T follicular helper cell (primary cell): ENCODE measurements at places on chromosomes 5 and 9.

GRCh38 chr5:123478546-123478945 is 33.4 kb upstream of the CSNK1G3 start:
- no peak for DNase-seq

DNA sequence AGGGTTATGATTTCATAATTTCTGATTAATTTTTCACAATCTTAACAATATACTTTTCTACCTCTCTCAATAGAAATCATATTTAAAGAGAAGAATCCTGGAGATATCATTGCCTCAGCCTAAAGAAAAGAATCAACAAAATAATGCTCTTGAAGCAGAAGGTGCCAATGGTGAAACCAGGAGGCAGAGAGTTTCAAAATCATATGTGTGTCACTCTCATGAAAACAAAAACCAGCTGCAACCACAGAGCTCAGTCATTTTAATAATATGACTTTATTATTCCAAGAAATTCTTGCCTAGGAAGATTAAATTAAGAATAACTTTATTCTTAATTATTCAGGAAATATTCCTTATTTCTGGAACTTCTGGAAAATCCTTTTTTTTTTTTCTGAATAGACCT is 266.8 kb upstream of the ACTBL2 start:
- no peak for DNase-seq

- DNase-seq = no peak
These were observed 137.5 kb upstream of the TUT7 start for GRCh38 chr9:86491468-86492266.

DNA sequence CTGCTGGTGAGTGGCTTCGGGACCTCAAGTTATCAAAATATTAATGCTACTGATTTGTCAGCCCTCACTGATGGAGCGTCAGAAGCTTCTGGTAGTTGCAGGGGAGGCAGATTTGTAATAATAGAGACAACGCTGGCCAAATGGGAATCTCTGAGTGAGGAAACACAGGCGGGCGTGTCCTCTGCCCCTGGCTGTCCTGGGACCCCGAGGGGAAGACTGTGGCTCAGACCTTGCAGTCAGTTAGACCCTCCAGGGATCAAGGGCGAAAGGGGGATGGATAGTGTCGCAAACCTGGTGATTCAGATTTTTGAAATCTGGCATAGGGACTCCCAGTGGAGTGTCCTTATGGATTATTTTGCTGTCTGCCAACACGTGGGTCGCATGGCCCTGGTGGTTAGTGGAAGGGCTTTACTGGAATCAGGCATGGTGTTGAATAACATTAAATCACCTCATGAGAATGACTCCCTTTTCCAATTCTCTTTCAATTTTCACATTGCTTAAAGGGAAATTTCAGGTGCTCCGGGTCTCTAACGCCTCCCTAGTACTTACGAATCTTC is 35.1 kb upstream of the NTNG2 start:
- no peak for DNase-seq

DNA sequence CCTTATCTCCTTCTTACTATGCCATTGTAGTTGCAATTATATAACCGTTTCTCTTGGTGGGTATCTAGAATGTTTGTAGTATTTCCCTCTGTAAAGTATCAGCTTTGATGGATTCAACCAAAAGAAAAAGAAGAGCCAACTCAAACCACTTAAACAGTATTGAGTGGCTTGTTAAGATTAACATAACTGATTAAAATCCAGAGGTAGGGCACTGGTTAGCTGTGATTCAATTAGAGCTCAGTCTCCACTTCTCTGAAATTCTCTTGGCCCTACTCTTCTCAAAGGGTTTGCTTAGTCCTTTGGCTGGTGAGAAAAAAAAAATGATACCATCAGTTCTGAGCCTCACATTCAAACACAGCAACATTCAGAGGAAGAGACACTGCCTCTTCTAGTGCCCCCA is 37.0 kb downstream of the TYRP1 start:
- DNase-seq = no peak

DNA sequence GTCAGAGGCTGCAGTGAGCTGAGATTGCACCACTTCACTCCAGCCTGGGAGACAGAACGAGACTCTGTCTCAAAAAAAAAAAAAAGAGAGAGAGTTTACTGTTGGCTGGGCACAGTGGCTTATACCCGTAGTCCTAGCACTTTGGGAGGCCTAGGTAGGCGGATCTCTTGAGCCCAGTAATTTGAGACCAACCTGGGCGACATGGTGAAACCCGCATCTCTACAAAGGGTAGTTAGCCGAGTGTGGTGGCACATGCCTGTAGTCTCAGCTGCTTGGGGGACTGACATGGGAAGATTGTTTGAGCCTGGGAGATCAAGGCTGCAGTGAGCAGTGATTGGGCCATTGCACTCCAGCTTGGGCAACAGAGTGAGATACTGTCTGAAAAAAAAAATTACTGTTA is 12.6 kb downstream of the HABP4 start:
- DNase-seq = no peak

- no peak for DNase-seq
These were observed 24.0 kb downstream of the TMOD1 start for GRCh38 chr9:97525451-97525850.

DNA sequence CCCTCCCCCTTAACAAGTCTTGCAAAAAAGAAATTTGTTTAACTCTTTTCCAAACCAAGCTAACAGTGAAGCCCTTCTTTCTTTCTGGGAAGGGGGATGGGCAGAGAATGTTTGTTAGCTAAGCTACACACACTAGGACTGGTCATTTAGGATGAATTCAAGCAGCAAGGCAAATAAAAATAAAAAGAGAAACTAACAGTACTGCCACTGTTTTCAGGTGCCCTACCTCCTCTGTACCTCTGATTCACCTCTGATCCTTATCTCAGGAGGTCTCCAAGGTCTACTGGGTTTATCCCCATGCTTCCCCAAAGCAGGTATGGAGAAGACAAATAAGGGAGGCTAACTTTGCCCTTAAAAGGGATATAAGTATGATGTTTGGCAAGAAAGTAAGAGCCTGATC is 52.9 kb downstream of the ELL2 start:
- DNase-seq = no peak

DNA sequence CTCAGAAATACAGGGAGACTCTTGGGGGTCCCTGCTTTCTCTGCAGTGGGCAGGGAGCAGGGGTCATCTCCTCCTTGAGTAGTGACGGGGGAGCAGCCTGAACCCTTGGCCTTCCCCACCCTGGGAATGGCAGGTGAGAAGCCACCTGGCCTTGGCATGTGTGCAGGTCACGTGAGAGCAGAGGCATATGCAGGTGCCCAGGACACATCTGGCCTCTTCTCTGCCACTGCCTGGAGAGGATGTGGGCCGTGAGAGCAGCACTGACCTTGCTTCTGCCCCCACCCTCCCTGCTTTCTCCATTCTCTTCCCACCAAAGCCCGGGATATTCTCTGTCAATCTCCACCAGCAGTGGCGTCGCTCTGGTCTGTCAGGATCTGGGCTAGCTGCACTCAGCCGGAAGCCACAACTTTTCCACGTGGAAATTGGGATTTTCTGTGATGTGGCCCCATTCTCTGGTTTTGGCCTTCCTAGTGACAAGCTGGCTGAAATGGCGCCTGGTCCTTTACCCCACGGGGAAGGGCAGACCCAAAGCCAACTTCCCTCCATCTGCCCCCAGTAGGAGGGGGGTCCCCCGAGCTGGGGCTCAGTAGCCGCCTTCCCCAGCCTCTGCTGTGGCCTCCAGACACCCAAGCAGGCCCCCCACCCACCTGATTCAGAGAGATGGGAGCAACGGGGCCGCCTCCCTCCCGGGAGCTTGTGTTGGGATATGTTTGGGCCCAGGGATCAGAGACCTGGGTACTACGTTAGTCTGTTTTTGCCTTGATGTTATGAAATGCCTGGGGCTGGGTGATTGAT is 70.4 kb upstream of the FCN1 start:
- no peak for DNase-seq

DNA sequence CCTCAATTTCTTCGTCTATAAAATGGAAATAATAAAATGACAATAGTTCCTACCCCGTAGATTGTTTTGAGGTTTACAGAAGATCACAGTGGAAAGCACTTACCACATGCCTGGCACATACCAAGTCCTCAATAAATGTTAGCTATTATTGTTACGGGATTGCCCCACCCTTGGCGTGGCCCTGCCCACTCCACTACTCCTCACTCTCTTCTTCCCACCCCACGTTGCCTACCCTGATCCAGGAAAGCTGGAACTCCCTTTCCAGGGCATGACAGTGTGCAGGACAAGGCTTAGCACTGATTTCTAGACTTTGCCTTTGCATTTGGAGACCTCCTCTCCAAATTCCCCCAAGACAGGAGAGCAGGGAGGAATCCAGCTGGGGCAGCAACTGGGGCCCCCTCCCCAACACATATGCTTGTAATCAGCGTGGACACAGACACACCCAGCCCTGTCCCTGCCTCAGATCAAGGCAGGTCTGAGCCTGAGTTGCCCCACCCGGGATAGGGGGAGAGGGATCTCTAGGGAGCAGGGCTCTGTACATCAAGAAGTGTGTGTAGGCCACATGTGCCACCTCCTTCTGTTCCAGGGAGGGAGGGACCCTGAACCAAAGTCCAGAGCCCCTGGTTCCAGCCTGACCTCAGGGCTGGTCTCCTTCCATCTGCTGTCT is 6.7 kb downstream of the SLC4A9 start:
- DNase-seq = no peak

- DNase-seq = no peak
These were observed 107.1 kb upstream of the TAS2R1 start for GRCh38 chr5:9737265-9737664.

DNA sequence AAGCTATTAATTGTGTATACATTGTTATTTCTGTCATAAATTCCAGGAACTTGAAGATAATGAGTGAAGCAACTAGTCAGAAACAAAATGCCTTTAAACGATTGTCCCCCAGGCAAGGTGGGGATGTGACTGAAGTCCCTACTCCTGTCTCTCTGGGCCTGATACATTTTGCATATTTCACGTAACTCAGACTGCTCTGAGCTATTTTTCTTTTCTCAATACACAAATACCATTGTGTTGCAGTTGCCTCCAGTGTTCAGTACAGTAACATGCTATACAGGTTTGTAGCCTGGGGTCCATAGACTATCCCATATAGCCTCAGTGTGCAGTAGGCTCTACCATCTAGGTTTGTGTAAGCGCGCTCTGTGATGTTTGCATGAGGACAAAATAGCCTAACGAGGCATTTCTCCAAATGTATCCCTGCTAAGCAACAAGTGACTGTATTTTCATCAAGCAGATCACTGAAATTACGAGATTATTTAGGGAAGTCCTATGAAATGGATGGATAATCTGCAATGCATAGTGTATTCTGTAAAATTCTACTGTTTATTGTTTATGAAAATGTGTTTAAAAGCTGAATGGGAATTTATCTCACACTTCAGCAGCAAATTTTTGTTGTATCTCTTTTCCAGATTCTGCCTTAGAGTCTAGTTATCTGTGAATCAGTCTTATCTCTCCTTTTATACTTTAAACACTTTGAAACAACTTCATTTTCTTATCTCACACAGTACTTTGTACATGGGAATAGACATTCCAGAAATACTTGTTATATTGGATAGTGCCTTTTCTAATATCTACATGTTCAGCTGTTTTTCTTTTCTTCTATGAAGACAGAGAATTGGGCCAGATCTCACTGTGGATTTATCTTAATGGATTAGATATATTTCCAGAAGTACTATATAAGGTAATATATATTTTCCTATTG is 150.5 kb downstream of the CD180 start:
- DNase-seq = no peak

GRCh38 chr9:78725503-78725902 is 428.6 kb downstream of the PSAT1 start:
- DNase-seq = no peak

- no peak for DNase-seq
These were observed 22.8 kb upstream of the FCN1 start for GRCh38 chr9:134940236-134941208.

- DNase-seq = no peak
These were observed 175.6 kb downstream of the GABBR2 start for GRCh38 chr9:98533132-98533531.

GRCh38 chr9:13576101-13576500 is 296.6 kb upstream of the MPDZ start:
- no peak for DNase-seq

DNA sequence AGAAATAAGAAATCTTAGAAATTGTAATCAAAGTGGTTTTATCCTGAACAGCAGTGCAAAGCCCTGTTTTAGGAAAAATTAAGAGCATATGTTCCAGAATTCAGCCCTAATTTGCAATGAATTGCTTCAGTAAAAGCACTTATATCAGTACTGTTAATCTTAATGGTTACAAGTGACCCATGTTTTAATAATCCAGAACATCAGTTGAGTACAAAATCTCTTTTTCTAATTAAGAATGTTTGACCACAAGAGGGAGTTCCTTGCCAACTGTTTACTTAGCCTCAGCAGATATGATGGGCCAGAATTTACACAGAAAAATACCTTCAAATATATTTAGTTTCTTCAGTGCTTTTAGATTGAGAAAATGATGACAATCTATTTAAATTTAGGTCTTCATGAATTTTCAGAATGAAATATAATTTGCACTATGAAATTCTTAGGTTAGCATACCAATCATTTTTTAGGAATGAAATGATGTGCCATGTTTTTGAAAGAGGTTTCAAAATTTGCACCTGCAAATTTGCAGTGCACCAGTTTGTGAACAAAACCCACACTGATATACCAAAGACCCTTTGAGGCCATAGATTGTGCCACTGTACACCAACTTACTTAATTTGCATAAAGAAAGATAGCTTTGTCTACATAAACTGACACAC is 926.3 kb upstream of the ARRDC3 start:
- no peak for DNase-seq

DNA sequence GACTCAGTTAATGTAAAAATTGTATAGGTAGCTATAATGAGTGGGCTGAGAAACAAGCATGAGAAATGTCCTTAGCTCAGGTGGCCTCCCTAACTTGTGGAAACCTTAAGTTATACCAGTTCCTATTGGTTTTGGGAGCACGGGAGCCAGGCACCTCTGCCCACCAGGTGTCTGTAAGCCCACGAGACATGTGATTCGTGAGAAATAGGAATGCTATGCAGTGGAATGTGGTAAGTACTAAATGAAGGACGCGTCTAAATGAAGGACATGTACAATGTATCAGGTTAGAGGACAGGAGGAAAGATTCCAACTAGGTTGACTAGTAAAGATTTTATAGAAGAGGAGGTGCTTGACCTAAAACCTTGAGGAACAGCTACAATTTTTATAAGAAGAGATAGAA is 46.0 kb upstream of the F2RL2 start:
- DNase-seq = no peak

DNA sequence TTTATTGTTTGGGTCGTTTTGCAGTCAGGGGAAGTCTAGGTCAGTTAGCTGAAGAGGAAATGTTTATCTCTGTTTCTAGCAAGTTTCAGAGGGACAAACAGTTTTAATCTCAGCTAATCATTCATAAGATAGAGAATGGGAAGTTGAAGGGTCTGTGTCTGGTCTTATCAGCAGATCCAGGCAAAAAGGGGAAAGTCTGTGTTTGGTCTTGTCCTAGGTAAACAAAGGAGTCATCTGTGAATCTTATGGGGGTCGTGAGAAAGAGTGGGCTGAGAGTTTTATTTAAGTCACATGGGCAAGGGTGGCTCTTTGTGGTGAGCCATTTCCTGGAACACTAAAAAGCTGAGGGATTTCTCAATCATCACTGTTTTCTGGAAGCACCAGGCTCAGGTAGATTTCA is 5.6 kb upstream of the SNCAIP start:
- DNase-seq = no peak

- DNase-seq = no peak
These were observed 8.0 kb downstream of the GLIPR2 start for GRCh38 chr9:36144309-36145232.

GRCh38 chr9:69637817-69638200 is 34.4 kb downstream of the APBA1 start:
- DNase-seq = no peak
